CD4-positive, alpha-beta memory T cell (primary cell): ENCODE measurements at places on chromosomes 11 and 22.

- no peak for DNase-seq
Observed at GRCh38 chr22:38490915-38491314, 15.2 kb downstream of the DDX17 start.

- DNase-seq, result no peak
Observed at GRCh38 chr11:12922980-12923507, 86.1 kb upstream of the RASSF10 start.

- no peak for DNase-seq
Observed at GRCh38 chr11:130029137-130029536, 26.5 kb upstream of the PRDM10 start.

DNA sequence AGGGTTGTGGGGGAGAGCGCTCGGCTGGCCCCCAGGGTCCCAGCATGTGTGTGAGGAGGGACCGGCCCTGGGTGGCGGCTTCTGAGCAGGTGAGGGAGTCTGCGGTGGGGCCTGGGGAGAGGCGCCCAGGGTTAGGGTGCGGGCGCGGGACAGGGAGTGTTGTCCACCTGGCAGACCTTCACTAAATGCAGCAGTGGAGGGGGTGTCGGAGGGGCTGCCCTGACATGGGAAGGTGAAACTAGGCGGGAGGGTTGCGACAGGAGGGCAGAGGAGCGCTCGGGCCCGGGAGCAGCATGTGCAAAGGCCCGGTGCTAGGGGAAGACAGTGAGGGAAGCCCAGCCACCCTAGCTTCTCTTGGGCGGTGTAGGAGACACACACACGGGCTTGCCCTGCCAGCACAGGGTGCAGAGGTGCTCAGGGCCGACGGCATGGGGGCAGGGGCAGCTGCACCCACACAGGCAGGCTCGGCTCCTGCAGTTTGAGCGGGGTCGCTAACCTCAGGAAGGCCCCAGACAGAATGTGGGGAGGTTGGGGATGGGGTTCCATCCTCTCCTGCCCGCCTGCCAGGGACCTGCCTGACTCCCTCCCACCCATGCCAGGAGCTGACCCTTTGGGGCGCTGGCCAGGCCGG lies 22.2 kb downstream of the OTUB1 start:
- no peak for DNase-seq

- DNase-seq, result no peak
Observed at GRCh38 chr11:22670830-22671229, 4.4 kb downstream of the GAS2 start.

DNA sequence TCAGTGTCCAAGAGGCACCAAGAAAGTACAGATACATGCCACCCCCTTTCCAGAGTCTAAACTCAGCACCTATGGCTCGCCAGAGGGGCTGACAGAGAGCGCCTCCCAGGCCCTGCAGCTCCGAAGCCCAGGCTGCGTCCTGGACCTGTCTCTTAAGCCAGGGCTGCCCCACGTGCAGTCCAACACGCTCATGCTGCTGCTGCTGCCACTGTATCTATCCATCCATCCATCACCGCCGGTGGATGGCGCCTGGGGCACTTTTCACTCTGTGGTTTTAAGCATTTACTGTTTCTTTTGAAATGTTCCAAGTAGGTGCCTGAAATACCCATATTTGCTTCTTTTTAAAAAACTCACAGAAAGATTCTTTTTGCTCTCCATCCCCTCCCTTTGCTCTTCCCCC lies 41.8 kb downstream of the MACROD1 start:
- DNase-seq, result no peak
